ENCODE measurements at places on chromosomes 7 and 10.

- no peak for DNase-seq
Measured at GRCh38 chr7:5452937-5453540, 29.4 kb upstream of the TNRC18 start.

- no peak for DNase-seq
Measured at GRCh38 chr10:93397020-93397419, 85.1 kb downstream of the MYOF start.

DNA sequence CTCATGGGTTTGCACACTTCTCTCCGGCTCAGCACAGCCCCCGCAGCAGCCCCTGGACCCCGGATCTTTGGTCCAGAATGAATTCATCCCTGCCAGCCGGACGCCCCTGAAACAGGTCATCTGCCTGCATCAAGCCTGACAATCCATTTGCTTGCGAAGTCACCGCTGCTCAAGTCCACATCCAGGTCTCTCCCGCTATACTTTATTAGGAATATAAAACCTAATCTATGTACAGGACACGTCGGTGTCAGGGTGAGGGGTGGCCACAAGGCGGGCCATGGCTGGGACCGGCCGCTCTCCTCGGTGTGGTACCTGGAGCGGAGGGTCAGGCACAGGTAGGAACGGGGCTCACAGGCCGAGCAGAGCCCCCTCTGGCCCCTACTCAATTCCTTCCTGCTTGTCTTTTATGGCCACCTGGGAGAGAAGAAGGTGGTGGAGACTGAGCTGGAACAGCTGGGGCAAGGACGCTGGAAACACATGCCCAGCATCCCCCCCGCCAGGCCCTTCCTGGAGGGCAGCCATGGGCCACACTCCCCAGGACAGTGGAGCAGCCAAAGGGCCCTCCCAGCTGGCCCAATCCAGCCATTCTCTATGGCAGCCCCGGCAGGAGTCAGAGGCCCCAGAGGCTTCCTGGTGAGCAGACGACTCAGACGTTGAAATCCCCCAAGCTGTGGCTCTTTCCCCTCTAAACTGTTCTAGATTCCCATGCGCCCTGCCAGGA, 5.3 kb downstream of the POLR2J start:
- DNase-seq, result no peak

DNA sequence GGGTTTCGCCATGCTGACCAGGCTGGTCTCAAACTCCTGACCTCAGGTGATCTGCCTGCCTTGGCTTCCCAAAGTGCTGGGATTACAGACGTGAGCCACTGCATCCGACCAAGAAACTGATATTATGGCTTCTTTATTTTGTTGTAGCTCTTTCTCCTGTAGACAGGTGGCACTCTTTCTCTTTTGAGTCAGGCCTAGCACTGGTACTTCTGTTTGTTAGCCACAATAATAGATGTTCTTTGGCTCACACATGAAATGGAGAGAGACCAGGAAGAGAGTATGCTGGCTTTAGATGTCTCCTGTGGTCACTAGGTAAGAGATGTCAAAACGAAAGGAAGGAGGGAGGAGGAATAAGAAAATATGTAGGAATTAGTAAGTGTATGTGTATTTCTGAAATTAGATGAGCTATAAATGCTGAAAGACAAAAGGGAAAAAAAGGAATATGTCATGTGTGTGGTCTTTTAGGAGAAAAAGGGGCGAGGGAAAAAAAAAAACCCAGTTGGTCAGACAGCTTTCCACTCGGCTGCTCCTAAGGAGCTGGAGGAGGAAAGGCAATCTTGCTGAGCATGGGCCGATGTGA, 78.7 kb downstream of the CLEC2L start:
- no peak for DNase-seq

GRCh38 chr10:75014516-75015230, 96.8 kb upstream of the SAMD8 start:
- no peak for DNase-seq

Data from ascending aorta (tissue), 2 donors.